Nephron progenitor cell (in vitro differentiated cells): ENCODE measurements at places on chromosomes 2 and 18.

DNA sequence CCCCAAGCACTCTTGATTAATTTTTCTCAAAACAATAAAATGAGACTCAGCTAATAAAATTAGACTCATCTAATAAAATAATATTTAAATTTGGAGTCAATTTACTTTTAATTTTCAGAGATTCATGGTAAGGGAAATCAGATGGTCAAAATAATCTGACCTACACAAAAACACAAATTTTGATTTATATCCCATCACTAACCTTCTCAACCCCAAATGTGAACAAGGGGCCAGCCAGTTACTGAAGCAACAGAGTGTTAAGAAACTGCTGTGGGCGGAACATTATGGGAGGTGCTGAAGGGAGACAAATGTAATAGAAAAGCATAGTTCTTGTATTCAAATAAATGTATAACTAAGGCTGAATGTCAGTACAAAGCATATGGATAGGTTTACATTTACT is 28.5 kb upstream of the PPP3R1 start:
- no peak overlapping the region for H3K4me3 ChIP-seq
- H3K27ac ChIP-seq: no peak overlapping the region
- H3K4me1 ChIP-seq: peaks cover 9% of the 10 kb centered on the region
- H3K36me3 ChIP-seq: no peaks in the 10 kb centered on the region
- no peak for DNase-seq

- H3K4me1 ChIP-seq: peaks cover 56% of the 10 kb centered on the region
- peaks cover 27% of the 10 kb centered on the region for H3K27me3 ChIP-seq
- H3K36me3 ChIP-seq: no peaks in the 10 kb centered on the region
- H3K27ac ChIP-seq: peak overlapping the region; percentile 49
Measured at GRCh38 chr2:60476206-60476954, 77.1 kb downstream of the BCL11A start.

DNA sequence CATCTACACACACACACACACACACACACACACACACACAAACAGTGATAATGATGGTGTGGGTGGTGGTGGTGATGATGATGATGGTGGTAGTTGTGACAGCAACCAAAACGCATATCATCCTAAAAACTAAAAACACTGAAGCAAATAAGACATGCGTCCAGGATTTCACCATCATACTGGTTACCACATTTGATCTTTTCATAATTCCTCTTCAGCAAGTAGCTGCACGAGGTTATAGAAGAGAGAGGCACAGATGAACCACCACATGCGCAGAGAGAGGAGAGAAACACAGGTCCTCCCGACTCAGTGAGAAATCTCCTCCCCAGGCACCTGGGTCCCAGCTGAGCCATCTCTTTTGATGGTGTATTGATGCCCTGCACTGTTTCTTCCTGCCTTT is 393.3 kb downstream of the METTL4 start:
- DNase-seq: no peak
- no peak overlapping the region for H3K27ac ChIP-seq
- peaks cover 2% of the 10 kb centered on the region for H3K27me3 ChIP-seq

DNA sequence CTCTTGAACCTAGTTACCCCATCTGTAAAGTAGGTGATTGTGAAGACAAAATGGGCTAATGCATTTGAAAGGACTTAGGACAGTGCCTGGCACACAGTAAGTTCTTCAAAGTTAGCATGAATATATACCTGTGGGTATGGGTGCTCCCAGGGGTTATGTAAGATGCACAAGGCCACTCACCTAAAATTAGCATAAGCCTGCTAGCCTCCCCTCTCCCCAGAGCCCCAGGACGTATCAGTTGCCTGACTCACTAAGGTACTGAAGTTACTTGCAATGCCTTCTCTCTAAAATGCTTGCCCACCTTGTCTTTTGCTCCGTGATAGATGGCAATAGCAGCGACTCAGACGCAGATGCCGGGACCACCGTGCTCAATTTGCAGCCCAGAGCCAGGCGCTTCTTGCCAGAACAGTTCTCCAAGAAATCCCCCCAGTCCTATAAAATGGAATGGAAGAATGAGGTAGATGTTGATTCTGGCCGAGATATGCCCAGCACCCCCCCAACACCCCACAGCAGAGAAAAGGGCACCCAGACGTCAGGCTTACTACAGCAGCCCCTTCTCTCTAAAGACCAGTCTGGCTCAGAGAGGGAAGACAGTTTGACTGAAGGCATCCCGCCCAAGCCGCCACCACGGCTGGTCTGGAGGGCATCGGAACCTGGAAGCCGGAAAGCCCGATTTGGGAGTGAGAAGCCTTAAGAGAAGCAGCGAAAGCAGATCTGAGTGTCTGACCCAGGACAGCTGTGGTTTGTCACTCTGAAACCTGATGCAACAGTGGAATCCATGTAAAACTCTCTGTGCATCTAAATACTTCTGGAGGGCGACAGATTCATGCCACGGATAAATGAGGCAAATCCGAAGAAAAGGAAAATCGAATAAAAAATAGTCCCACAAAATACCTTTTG is 53.8 kb upstream of the TMEM182 start:
- no peak overlapping the region for H3K27ac ChIP-seq
- H3K36me3 ChIP-seq: no peaks in the 10 kb centered on the region
- H3K27me3 ChIP-seq: no peaks in the 10 kb centered on the region
- H3K4me3 ChIP-seq: no peak overlapping the region
- no peak for DNase-seq

- DNase-seq: peak; percentile 100
- H3K27me3 ChIP-seq: peaks cover 3% of the 10 kb centered on the region
- peak within 1 kb of the TSS; percentile 98 for H3K27ac ChIP-seq
- H3K4me1 ChIP-seq: peaks cover 68% of the 10 kb centered on the region
- peak within 1 kb of the TSS; percentile 98 for H3K4me3 ChIP-seq
Measured at GRCh38 chr2:38602732-38603401, at the start of gene HNRNPLL. HNRNPLL (minus strand) TSS chr2:38602928; CDS start chr2:38602626, 302 bp downstream.

GRCh38 chr2:42618972-42619371 is 50.5 kb downstream of the MTA3 start:
- H3K36me3 ChIP-seq: peaks cover 95% of the 10 kb centered on the region
- no peak overlapping the region for H3K27ac ChIP-seq
- no peaks in the 10 kb centered on the region for H3K4me1 ChIP-seq
- no peak for DNase-seq

- H3K27ac ChIP-seq: no peak overlapping the region
- H3K4me3 ChIP-seq: no peak overlapping the region
- H3K36me3 ChIP-seq: peaks cover 23% of the 10 kb centered on the region
- no peaks in the 10 kb centered on the region for H3K4me1 ChIP-seq
Measured at GRCh38 chr2:98663511-98664090, 55.2 kb downstream of the UNC50 start.

DNA sequence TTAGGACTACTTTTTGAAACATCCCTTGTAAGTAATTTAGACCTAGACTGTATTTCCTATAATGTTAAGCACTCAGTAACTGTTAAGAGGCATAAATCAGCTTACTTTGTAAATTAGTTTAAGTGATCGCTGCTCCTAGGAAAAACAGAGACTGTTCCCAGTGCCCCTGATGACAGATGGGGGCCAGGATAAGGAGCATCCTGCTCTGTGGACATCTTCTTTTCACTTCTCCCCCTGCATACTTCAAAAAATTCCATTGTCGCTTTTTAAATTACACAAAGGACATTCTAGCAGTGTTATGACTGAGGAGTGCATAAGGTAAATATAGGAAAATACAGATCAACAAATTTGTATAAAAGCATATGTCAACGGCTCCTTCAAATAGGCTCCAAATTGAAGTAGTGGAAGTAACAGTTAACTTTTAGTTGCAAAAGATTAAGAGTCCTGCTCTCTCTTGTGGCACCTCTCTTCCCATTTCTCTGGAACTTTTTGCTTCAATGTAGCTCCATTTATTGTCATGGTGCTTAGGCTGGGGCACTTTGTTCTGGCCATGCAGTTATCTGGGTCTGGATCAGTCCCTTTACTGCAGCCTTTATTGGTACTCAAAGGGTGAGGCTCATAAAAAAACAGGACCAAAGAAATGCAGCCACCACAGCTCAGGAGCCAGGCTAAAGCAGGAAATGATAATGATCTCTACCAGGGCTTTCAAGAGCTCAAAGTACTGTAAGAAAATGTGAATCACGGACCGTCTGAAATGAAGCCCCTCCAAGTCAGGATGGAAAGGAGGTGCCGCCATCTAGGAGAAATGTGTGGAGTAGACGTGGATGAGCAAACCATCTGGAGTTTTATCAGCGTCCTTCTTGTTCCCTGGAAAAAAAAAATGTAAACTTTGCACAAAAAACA is 162.1 kb upstream of the ZNF516 start:
- H3K4me1 ChIP-seq: peaks cover 46% of the 10 kb centered on the region
- no peak overlapping the region for H3K27ac ChIP-seq
- H3K4me3 ChIP-seq: no peak overlapping the region
- H3K27me3 ChIP-seq: peaks cover 3% of the 10 kb centered on the region

DNA sequence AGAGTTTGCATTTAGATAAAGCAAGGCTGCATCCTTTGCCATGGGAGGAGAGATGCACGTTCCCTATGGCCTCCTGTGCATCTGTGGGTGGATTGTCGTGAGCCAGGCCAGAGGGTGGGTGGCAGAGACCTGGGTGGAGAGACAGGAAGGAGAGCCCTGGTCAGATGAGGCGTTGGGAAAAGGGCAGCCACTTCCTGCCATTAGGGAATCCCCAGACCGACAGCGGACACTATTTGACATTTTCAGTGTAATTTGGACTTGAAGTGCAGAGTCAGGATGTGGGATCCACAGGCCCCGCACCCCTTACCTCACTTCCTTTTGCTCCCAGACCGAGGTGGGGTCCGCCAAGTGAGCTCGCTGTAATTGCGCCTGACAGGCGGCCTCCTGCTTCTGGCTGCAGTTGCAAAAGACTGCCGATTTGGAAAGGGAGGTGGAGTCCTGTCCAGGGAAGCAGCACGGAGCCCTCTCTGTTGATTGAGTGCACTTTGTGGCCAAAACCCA is 150.0 kb downstream of the DYSF start:
- peaks cover 49% of the 10 kb centered on the region for H3K27me3 ChIP-seq
- H3K27ac ChIP-seq: no peak overlapping the region
- no peak overlapping the region for H3K4me3 ChIP-seq
- DNase-seq: peak; percentile 1

DNA sequence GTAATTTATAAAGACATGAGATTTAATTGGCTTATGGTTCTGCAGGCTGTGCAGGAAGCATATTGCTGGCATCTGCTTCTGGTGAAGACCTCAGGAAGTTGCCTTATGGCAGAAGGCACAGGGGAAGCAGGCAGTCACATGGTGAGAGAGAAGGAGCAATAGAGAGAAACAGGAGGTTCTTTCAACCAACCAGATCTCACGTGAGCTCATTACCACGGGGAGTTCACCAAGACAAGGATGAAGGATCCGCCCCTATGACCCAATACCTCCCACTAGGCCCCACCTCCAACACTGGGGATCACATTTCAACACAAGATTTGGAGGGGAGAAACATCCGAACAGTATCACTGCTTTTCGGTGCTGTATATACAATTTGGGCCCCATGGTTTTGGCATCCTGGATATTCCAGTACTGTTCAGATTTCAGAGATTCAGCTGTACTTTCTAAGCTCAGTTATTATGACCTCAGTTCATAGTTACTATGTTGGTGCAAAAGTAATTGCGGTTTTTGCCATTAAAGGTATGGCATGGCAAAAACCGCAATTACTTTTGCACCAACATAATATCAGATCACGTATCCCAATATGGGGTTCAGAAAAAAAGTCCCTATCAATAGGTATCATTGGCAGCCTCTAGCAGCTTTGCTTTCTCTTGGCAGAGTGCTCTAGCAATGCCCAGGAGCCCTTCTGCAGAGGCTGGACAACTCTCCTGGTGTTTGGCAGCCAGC is 189.6 kb upstream of the SIX3 start:
- peaks cover 4% of the 10 kb centered on the region for H3K27me3 ChIP-seq
- H3K27ac ChIP-seq: no peak overlapping the region
- H3K4me3 ChIP-seq: no peak overlapping the region
- peaks cover 7% of the 10 kb centered on the region for H3K4me1 ChIP-seq

- peak overlapping the region; percentile 14 for H3K4me3 ChIP-seq
- peaks cover 65% of the 10 kb centered on the region for H3K4me1 ChIP-seq
- H3K36me3 ChIP-seq: peaks cover 69% of the 10 kb centered on the region
- H3K27me3 ChIP-seq: peaks cover 3% of the 10 kb centered on the region
- peak overlapping the region; percentile 97 for H3K27ac ChIP-seq
- DNase-seq: no peak
Measured at GRCh38 chr2:159119652-159120257, 151.3 kb downstream of the TANC1 start.

DNA sequence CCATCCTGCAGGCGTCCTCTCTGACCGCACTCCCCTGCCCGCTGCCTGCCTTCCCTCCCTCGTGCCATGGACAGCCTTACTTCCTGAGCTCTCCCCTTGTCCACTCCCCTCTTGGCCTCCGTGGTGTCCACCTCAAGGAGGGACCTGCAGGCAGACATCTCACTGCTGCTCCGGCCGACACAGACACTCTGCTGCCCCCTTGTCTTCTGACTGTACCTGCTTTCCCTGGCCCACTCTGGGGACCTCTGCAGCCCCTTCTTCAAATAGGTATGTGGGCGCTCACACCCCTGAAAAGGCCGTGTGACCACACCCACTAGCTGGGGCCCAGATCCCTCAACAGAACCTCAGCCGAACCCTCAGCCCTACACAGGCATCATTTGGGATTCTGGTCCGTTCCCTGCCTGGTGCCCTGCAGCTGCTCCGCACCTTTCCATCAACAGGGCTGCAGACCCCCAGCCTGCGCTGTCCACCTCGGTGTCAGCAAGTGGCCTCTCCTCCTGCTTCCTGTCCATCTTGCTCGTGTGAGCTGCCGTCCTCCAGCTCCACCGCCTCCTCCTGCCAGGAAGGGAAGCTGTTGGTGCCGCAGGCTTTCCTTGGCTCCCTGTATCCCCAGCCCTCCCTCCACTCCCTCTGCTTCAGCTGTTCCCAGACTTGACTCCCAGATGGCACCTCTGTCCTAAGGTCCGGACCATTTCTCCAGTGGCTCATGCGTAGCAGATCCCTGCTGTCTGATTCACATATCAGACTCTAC is 94.1 kb downstream of the KLHL29 start:
- no peaks in the 10 kb centered on the region for H3K36me3 ChIP-seq
- no peak overlapping the region for H3K27ac ChIP-seq
- H3K4me1 ChIP-seq: peaks cover 72% of the 10 kb centered on the region
- H3K27me3 ChIP-seq: peaks cover 13% of the 10 kb centered on the region

DNA sequence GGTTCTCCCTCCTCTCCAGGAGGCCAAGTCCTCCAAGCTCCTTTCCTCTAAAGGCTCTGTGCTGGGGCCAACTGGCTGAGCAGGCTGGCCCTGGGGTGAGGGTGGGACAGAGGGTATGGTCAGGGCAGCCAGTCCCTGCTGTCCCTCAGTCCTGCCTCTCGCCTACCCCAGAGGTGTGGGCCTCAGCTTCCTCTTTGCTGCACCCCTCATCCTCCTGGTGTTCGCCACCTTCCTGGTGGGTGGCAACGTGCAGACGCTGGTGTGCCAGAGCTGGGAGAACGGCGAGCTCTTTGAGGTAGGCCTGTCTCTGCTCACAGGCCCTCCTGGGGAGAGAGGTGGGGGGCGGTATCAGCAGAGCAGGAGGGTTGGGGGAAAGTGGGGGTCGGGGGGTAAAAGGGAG is 6.8 kb downstream of the PROM2 start:
- H3K4me3 ChIP-seq: no peak overlapping the region
- no peak overlapping the region for H3K27ac ChIP-seq
- H3K27me3 ChIP-seq: peaks cover 3% of the 10 kb centered on the region
- no peaks in the 10 kb centered on the region for H3K4me1 ChIP-seq
- no peak for DNase-seq
- H3K36me3 ChIP-seq: no peaks in the 10 kb centered on the region

- H3K4me1 ChIP-seq: peaks cover 41% of the 10 kb centered on the region
- no peak overlapping the region for H3K27ac ChIP-seq
- no peaks in the 10 kb centered on the region for H3K36me3 ChIP-seq
- H3K27me3 ChIP-seq: peaks cover 36% of the 10 kb centered on the region
- no peak for DNase-seq
Measured at GRCh38 chr18:58850786-58851469, 13.7 kb upstream of the ZNF532 start.
